ENCODE measurements at places on chromosomes 4 and X.
A peak's percentile ranks its signal among the peaks of the same experiment; 100 is the strongest.

GRCh38 chr4:24583451-24584210 is 723 bp downstream of the DHX15 start:
- peak; percentile 41 for DNase-seq

- DNase-seq = no peak
These were observed 754.9 kb upstream of the SLIT2 start for GRCh38 chr4:19496756-19497155.

DNA sequence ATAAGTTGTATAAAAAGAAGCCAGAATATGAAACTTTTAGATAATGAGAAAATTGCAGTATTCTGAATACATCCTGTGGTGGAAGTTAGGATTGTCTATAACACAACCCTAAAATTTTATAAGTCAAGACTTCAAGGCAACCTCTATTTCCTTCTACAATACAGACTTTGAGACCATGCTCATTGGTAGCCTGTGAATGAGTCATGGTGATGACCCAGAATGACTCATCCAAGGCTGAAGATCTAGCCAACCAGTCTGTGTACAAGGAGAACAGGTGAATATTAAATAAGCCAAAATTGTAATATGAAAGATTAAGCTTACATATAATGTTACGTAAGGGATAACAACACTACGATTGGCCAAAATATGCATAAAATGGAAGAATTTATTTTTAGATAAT is 475.9 kb upstream of the GALNT7 start:
- DNase-seq = no peak

- DNase-seq = peak; percentile 66
These were observed 2.5 kb downstream of the CACNA1F start for GRCh38 chrX:49230500-49231232.

DNA sequence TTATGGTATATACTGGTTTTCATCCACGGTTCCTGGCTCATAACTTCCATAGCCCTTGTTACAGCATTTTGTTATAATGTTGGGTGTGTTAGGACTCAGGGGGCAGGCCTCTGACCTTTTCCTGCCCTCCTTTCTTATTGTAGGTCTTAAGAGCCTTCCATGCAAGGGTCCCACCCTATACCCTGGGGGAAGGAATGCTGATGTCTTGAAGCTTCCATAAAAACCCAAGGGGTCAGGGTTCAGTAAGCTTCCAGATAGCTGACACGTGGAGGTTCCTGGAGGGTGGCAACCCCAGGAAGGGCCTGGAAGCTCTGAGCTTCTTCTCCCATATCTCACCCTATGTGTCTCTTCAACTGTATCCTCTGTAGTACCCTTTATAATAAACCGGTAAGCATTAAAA is 29.6 kb downstream of the ATP11C start:
- no peak for DNase-seq

DNA sequence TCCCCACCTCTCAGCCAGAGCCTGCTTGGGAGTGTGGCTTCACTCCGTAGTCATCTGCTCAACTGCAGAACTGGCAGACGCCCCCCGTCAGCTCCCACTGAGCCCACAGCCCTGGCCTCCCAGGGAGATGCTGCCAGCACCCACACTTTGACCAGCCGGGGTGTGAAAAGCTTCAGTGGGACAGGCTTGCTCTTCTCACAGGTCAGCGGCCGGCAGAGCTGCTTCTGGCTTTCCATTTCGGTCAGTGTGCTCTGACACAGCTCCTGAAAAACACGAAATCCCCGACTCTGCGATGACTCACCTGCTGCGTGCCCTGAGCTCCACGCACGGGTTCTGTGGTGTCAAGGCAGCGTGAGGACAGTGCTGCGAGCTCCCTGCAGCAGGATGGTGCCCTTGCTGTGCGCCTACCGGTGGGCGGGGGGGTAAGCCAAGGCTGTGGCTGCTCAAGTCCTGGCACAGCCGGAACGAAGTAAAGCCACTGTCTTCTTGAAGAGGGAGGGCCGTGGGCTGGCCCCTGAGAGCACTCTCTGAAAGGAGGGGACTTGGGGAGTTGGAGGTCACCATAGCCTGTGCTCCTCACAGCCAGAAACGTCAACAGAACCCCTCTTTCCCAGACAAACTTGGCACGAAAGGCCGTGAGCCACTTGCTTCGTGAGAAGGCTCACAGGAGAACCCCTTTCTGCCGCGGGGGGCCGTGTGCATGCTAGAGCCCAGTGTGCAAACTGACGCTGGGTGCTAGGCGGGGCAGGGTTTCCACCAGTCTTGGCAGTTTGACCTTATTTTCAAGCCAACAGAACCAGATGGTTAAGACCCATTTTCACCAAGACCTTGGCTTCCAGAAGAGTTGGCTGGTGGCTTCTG is 23.6 kb downstream of the NOP14 start:
- DNase-seq = peak; percentile 32

- DNase-seq = no peak
These were observed 1085.6 kb upstream of the TENM3 start for GRCh38 chr4:181157647-181158046.

All from activated CD4-positive, CD25-positive, alpha-beta regulatory T cell treated with anti-CD3 and anti-CD28 coated beads, Interleukin-2, amount 50 U/mL, for 72 hours (primary cell).